Dorsolateral prefrontal cortex (tissue), 122 donors: ENCODE measurements at places on chromosomes 11 and 22. TPM values are rescaled to one million over a fixed set of nuclear protein-coding genes. Genes with fewer than 3 reads are reported as not detected.

The MYO7A gene
- 7.5 TPM for total RNA-seq

The TTLL1 gene
- 22.1 TPM for total RNA-seq

The LDHAL6A gene
- 1.2 TPM for total RNA-seq

The TRIM49 gene
- not detected for total RNA-seq

The MMP13 gene
- total RNA-seq = not detected

The ROM1 gene
- total RNA-seq = 20.3 TPM
